ENCODE measurements at places on chromosomes 6 and 20.

DNA sequence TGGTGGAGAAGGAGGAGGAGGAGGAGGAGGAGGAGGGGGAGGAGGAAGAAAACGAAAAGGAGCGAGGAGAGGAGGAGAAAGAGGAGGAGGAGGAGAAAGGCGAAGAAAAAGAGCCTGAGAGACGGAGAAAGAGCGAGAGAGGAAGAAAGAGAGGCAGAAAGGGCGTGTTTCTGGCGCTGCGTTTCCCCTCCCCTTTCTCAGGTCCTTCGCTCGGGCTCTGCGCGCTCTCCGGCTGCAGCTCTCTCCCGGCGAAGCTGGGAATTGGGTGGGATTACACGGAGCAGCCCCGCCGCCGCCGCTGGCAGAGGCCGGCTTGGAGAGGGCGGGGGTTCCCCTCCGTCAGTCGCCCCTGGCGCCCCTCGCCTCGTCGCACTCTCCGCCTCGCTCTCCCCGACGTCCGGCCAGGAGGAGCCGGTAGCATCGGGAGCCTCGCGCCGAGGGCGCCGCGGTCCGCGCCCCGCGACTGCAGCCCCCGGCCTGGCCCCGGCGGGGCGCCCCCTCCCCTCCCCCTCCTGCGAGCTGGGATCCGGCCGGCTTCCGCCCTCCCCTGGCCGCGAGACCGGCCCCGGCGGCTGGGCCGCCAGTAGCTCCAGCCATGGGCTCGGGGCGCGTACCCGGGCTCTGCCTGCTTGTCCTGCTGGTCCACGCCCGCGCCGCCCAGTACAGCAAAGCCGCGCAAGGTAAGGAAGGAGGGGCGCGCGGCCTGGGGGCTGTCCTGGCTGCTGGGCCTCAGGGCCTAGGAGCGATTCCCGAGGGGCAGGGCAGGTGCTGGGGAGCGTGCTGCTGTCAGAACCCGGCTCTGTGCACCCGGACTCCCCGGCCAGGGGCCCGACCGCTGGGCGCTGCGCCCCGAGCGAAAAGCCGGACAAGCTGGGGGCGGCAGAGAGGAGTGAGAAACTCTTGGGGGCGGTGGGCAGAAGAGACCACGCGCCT, at the start of gene SCUBE3:
Gene SCUBE3, plus strand, starts transcription at position 133 of the 933 bp plus-strand sequence. Its CDS starts 463 bp downstream, at position 596.
- DNase-seq = no peak

DNA sequence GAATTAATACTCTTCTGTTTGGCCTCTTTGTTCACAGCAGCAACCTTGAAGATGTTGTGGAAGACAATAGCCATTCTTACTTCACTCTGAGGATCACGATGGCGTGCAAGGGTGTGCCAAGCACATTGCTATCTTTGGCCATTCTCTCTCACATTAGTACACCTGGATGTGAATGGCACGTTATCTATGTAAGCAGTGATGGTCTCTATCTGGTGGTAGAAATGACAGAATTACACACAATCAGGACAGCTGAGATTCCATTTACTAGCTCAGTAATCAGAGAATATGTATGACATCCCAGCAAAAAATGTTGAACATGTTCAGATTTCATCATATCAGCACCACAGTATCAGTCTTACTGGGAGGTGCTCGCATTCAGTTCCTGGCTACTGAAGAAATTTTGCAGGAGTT, 116.2 kb downstream of the LCA5 start:
- DNase-seq = no peak

- no peak for DNase-seq
Measured at GRCh38 chr20:62970307-62971210, 18.1 kb downstream of the SLC17A9 start.

DNA sequence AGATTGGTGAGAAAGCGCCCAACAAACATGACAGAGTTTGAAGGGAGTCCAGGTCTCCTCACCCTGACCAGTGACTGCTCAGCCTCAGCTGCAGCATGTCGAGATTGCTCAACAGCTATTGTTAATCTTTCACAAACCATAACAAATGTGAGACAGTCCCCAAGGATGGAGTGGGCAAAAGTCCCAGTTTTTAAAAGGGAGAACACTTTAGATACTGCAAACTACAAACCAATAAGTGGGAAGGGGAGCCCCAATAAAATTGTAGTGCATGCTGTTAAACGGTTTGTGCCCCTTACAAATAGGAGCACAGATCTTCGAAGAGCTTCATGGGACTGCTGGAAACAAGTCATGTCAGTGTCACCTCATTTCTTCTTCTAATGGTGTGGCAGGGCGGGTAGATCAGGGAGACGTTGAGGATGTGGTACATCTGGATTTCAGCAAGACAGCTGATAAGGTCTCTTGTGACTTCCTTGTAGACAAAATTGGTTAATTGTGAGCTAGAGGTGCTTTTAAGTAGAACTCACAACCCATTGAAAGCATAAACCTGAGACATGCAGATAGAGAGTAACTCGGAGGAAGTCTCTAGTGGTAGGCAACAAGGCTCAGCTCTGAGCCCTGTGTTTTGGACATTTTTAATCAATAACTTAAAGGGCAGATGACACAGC, 134.0 kb upstream of the ARMC2 start:
- peak; percentile 12 for DNase-seq

DNA sequence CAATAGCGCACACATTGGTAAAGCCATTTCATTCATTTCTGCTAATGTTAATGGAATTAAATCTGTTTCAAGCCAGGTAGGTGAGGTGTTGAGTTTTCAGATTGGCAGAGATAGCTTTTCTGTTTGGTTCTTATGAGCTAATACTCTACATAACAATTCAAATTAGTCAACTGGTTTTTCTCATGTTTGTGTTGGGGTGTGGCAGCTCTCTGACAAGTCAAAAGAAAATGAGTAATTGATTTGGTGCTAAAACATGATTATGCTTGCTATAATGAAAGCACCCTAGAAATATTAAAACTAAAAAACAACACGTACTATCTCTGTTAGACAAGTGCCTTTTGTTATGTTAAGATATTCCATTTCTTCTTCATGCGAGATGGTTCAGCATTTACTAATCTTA, 13.6 kb downstream of the PPP1R14C start:
- no peak for DNase-seq

DNA sequence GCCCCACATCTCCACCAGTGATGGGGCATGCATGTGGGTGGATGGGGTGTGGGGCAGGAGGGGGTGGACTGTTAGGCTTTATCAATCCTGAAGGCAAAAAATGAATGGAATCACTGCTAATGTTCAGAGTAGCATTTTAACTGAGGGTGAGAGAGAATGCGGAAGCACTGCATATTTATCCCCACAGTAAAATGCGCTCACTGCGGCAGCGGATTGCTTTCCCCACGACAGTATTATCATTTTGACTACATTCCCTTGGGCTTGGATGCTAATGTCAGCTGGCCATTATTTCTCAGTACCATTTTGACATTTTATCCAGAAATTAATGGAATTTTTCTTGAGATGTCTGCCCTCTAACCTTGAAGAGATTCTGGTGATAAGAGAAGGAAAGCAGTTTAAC, 13.4 kb downstream of the ALDH8A1 start:
- DNase-seq = no peak

DNA sequence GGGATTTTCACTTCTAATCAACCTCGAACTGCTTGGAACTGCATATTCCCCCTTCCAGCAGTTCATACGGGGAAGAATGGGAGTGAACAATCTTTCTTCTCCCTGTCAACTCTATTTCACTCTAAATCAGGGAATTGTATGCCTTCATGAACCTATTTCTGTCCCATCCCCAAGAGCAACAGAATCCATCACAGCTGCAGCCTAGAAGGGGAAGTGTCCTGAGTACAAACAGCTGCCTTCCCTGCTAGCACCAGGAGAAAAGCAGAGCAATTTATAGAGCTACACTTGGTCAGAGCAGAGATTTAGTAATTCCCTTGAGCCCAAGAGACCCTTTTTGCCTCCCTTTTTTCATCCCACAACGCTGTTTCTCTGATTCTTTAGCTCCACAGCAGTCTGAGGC, 208.4 kb downstream of the ADGRG6 start:
- no peak for DNase-seq

- no peak for DNase-seq
Measured at GRCh38 chr6:34680802-34681515, 15.6 kb downstream of the ILRUN start.

- no peak for DNase-seq
Measured at GRCh38 chr20:57385940-57386339, 5.3 kb upstream of the RBM38 start.

- no peak for DNase-seq
Measured at GRCh38 chr6:1577896-1578745, 31.6 kb upstream of the FOXC1 start.

DNA sequence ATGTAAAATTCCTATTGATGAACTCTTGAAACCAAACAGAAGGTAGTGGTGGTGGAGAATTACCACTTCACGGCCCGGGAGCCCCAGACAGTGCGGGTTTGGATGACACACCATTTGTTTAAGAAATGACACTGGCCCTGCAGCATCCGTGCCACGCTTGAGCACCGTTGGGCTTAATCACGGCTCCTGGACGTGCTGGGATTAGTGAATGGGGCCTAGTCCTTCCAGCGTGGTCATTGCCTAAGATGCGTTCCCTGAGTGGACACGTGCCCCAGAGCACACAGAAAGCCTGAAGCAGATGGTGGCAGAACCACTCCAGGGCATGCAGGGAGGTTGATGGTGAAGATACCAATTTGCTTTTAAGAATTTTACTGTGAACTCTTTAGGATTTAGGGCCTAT, 14.5 kb downstream of the STX16 start:
- DNase-seq = no peak

DNA sequence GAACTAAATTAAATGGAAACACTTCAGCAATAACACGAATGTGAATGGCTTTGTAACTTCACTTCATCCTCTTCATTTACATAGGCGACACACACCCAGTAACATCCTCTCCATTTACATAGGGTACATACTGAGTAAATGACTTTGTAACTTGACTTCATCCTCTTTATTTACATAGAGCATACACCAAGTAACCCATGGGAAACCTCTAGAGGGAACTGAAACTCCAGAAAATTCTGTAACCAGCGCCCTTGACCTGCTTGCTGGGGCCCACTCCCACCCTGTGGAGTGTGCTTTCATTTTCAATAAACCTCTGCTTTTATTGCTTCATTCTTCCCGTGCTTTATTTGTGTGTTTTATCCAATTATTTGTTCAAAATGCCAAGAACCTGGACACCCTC, 81.6 kb upstream of the OPRM1 start:
- DNase-seq = no peak

DNA sequence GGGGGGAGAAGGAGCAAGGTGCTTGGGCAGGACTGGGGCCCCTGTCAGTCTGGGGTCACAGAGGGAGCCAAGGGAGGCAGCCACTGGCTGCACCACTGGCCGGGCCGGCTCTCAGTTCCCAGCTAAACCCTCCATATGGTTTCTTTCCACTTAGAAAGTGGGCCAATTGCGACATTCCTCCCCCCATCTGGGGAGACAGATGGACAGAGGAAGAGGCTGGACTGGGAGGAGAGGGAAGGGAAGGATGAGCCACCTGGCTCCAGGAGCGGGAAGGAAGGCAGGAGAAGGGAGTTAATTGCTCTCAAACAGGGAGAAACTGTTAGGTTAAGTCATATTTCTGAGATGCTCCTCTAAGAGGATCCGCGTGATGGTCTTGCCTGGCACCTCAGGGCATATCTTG, 82.2 kb downstream of the GRM4 start:
- DNase-seq = no peak

- DNase-seq = no peak
Measured at GRCh38 chr6:91895599-91896285, 1308.9 kb upstream of the MAP3K7 start.

- no peak for DNase-seq
Measured at GRCh38 chr6:119510246-119510645, 160.7 kb upstream of the MAN1A1 start.

DNA sequence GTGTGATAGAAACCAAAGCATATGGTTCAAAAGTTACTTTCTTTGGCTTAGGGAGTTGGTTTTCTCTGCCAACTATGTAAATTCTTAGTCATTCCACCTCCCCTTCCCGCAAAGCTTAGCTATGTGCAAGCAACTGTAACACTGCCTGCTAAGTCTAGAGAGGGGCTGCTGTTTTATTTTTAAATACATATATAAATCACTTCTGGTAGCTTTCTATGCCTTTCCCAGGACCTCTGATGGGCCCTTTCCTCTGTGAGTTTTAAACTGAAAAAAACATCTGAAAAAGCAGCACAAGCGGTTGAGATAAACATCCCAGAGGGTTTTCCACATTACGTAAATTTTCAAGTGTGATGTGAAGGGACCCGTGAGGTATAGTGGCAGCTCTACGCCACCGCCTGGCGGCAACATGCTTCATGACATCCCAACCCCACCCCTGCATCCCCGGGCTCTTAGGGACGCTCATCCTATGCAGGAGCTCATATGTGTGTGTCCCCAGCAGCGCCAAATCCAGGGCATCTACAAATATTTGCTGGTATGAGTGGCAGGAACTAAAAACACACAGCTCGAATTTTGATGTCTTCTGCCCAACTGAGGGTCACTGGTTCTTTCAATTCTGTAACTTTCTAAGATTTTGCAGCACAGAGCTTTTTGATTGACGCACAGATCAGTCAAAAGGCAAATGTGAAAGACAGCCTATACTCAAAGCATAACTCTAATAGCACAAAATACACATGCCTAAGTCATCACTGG, 12.7 kb downstream of the SAYSD1 start:
- no peak for DNase-seq

- no peak for DNase-seq
Measured at GRCh38 chr20:17957505-17958363, 10.9 kb downstream of the SNX5 start.

- DNase-seq = no peak
Measured at GRCh38 chr6:51765230-51765629, 322.2 kb downstream of the PKHD1 start.

DNA sequence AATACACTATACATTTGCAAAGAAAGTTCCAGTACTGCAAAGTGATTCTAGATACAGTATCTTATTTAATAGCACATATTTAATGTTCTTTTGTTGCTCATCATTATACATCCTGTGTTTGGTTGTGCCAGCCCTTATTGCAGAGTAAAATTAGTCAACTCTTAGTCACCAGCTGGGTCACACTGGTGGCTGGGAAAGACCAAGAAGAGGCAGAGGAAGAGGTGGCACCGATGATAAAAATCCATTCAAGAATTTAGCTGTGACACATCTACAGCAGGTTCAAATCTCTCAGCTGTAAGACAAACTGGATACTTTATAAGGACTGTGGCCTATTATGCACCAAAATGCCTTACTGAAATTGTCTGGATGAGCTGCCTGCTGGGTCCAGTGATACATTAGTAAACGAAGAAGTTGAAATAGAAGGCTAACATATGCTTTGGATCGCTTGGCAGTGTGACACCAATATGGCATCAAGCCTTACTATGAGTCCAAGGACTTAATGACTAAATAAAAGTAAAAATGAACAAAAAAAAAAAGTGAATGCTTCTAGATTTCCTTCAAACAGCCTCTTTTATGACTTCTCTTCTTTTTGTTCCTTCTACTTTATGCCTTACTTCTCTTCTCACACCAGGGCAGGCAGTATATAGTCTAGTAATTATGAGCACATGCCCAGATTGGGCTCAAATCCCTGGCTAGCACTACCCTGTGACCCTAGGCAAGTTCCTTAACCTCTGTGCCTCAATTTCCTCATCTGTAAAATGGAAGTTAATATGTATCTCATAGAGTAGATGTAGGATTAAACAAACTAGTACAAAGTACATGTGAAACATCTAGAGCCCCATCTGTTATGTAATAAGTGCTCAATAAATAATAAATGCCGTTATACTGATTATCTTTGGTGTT, 29.4 kb upstream of the RNF8 start:
- no peak for DNase-seq

Measured in CD4-positive, alpha-beta T cell treated with Interleukin-12 subunit alpha and Interleukin-12 subunit beta, for 1 hour (primary cell).